ENCODE measurements at places on chromosomes 1 and 21.

- no peak for DNase-seq
Observed at GRCh38 chr1:33650708-33651107, 178.3 kb downstream of the ZSCAN20 start.

DNA sequence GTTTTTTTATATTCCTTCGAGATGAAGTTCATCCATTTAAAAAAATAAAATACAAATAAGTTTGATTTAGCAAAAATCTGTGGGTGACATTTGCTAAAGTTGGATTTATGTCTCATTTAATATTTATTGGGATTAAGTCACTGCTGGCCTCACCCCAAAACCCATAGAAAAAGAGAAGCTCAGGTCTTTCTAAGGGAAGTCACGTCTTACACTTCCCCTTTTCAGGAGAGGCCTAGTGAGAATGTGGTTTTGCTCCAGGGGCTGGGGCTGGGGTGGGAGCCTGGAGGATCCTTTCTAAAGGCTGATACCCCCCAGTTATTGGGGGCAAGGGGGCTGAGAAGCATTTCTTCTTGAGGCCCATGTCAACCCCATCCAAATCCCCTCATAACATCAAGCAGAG, 300.3 kb downstream of the DSCAM start:
- no peak for DNase-seq

DNA sequence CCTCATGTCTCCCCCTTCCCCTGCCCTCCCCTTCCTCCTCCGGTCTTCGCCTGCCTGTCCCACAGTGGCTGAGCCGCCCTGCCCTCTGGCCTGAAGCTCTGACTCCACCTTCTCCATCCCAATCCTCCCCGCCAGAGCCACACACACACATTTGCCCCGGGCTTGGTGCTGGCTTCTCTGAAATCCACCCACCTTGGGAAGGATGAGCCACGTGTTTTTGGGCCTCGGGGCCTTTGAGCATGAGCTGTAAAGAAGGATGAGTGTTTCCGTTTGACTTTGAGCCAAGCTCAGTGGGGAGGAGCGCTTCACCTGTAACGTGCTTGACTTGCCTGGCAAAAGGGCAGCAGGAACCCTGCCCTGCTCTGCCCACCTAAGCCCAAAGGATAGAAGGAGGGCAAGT, 295.1 kb downstream of the SIPA1L2 start:
- no peak for DNase-seq

DNA sequence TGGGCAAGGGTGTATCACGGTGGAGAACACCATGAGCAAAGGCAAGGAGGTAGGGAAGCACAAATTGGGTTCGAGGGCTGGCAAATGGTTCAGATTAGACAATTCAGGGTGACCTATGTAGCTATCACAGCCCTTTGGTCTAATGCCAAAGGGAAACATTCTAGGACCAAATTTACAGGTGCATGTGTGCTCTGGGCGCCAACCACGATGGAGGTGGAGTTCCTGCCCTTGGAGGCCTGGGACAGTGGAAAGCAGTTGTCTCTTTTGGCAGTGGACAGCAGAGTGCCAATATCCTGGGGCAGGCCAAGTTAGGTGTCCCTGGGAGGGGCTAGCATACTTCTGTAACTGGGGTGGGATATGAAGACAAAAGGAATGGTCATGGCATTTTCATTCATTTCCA, 40.1 kb downstream of the IGFN1 start:
- no peak for DNase-seq

DNA sequence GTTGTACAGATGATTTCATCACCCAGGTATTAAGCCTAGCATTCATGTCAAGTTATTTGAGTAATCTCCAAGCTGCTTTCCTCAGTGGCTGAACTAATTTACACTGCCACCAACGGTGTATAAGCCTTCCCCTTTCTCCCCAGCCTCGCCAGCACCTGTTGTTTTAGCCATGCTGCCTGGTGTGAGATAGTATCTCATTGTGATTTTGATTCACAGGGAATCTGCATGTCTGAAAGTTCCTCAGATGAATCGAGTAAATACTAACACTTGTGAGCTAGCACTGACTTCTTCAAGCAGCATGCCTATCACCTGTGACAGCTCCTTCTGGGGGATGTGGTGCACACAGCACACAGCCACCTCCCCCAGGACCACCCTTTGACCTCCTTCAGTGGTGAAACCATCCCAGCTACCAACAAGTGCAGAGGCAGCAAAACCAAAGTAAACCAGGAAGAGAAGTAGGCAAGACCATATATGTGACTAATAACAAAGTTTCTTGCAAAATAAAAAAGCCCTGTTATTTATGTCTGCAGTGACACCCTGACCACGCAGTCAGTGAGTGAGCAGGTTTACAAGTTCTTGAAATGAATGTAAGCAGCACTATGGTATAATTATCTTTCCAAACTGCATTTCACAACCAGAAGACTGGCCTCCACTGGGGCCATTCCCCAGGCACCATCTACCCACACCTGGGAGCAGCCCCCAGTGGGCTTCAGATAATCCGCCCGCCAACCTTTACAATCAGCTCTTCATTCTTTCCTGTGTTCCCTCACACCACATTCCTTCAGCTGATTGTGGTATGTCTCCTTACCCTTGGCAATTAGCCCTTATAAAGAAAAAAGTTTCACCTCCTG, 173.8 kb downstream of the ETS2 start:
- DNase-seq: peak; percentile 52

DNA sequence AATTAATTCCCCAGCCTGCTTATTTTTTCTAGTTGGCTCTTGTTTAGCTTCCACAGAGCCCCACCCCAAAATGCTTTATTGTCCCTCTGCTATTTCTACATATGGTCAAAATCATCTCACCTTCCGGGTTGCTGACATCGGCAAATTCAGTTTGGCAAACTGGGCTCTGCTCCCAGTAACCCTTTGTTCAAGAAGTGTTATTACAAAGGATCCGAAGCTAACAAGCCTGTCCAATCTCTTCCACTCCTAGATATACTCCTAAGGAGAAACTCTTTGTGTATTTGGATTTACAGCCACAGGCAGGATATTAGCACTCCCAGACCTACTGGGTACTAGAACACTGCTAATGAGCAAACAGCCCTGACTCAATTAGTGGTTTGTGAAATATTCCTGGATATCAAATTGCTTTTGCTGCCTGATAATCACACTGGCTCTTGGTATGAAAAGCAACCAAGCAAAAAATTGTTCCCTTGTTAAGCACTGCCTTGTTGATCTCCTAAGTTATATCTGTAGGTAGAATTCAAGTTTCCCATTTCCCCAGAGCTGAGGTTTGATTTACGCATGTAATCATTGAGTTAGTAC, 4.0 kb downstream of the JUN start:
- DNase-seq: peak; percentile 77

Data from fibroblast of lung (primary cell).